ENCODE measurements at places on chromosomes 5 and 9.

- no peak for DNase-seq
Measured at GRCh38 chr5:6379246-6379645, 899 bp upstream of the MED10 start.

- DNase-seq, result no peak
Measured at GRCh38 chr9:14687042-14687719, 6.1 kb downstream of the ZDHHC21 start.

GRCh38 chr5:56466136-56466816 lies 233.1 kb upstream of the ANKRD55 start:
- no peak for DNase-seq

DNA sequence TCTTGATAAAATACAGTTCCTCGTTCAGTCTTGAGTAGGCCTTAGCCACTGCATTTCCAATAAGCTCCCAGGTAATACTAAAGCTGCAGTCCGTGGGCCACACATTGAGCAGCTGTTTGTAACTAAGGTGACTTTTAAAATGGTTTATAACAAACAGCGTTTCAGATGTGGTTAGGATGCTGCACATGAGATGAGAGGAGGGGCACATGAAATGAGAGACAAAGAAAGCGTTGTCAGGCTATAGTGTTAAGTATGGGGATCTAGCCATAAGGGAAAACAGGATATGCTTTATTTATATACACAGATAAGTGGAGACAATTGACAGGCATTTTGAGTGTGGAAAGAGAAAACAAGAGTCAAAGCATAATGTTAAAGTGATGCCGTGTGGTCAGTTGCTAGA lies 89.9 kb downstream of the PAM start:
- DNase-seq, result no peak

- DNase-seq, result no peak
Measured at GRCh38 chr5:163106098-163106497, 331.3 kb upstream of the CCNG1 start.

DNA sequence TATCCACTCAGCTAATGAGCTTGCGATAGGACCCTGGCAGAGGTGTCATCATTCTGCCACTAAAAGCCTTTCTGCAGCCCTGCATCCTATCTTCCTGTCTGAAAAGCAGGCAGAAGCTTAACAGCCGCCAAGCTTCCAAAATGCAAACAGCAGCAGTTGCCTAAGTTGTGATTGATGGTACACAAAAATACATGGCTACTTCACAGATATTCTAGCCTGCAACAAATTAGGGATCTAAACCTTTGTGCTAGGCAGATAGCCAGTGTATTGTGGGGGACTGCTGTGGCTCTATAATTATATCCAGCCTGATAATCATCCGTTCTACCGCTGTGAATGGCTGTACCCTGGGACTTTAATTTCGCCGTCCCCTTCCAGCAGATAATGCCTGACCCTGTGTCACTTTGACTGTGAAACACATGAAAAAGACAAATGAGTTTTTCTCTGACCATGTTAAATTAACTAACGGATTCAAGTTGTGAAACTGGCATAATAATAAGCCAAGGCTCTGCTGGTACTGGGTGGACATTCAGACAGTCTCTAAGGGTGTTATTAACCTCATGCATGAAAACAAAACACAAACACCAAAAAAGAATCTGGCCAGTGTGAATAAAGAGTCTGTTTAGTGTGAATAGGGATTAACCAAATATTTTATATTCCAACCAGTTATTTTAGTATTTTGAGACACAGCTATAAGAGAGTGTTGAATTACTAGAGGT lies 45.9 kb downstream of the SEMA6A start:
- no peak for DNase-seq

DNA sequence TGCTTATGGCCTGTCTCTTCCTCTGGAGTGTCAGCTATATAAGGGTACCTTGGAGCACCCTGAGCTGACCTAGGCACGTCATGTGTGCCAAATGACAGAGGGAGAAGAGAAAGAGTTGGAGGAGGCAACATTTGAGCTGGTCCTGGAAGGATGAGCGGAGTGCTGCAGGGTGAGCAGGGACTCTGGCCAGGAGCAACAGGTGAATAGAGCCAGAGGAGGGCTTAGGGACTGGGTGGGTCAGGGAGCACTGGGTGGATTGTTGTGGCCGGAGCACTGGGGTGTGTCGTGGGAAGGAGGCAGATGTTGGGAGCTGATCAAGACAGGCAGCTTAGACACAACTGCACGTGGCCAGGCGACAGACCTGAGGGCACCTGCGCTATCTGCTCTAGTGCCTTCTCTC lies 43.6 kb downstream of the TSPAN17 start:
- DNase-seq, result no peak

DNA sequence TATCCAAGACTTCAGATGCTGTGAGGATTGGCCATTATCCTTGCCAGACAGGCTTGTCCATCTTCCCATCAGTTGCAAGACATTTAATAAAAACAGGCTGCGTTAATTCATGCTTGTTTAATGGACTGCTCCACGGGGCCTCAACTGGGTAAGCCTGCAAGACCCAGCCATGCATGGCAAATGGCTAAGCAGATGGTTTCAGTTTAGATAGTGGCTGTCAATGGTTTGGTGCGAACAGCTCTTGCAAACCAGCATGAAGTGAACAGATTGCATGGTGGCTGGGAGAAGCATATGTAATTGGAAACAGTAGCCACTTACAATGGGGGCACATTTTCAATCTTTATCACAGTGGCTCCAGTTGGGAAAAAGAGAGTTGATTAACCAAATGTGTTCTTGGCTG lies 628.2 kb upstream of the KLF4 start:
- DNase-seq, result no peak

DNA sequence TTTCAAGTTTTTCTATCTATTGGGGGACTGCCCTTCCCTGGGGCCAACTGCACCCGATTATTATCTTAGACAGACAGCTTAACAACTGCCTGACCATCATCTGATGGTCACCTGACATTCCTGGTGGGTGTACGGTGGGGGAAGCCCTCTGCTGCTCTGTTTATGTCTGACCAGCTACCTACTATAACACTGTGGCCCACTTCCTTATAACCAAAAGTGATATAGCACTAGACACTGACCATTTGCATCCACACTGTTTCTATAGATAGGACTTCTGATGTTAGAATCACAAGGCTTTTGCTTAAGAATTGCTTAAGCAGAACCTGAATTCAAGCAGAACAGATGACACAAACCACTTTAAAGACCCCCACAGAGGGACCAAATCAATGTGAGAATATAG lies 110.5 kb upstream of the RAI14 start:
- no peak for DNase-seq

DNA sequence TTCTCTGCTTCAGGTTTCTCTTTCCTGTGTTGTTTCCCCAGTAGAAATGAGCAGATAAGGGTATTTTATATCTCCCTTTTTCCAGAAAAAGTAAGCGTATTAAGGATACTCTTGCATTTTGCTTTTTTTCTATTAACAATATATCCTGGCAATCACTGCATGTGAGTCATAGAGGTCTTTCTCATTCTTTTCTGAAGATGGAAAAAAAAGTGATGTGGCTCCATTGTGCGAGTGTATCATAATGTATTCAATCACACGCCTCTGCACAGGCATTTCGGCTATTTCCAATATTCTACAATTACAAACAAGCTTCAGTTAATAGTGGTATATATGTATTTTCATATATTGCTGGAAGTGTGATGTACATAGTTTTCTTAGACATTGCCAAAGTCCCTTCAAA lies 155.9 kb downstream of the MED27 start:
- no peak for DNase-seq

DNA sequence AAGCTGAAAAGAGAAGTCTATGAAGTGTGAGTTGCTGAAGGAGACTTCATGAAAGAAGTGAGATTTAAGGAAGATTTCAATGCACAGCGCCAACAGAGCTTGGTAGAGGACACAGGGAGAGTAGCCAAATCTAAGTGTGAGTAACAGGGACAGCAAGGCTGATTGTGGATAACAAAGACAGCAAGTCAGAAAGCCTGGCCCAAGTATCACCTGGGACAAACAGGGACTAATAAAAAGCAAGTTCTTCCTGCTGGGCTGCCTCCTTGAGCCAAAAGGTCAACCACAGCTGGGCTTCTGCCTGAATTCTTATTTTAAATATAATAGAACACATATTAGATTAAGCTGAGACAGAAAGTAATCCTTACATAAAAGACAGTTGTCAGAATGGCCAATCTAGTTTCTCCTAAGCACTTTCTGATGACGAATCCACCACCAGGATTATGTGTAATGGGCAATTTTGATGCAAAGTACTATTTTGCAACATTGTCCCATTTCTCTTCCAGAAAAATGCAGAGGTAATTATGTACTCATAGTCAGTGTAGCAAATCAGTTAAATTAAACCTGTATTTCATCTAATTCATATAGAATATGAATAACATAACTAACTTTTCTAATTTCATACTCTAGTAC lies 73.8 kb downstream of the MAPKAP1 start:
- DNase-seq, result no peak

DNA sequence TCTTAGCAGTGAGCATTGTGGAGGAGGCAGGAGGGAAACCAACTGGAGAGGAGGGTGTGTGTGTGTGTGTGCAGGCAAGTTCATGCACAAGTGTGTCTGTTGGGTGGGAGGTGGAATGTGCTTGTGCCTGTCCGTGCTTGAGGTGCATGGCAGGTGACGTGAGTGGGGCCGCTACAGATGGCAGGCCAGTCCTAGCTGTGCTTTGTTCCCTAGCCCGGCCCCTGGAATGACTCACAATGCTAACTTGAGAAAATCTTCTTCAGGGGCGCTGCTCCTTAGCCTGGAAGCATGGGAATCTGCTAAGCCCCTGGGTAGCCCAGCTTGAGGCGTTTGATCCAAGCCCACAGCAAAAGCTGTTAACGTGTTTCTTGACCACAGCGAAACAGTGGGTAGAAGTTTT lies 25.0 kb upstream of the DMRT2 start:
- DNase-seq, result no peak

- no peak for DNase-seq
Measured at GRCh38 chr9:88672874-88673689, 138.1 kb downstream of the NXNL2 start.

- DNase-seq, result no peak
Measured at GRCh38 chr5:32109236-32109635, 64.9 kb downstream of the GOLPH3 start.

- DNase-seq, result no peak
Measured at GRCh38 chr9:103361906-103362305, 366.8 kb downstream of the CYLC2 start.

GRCh38 chr9:32954642-32955041 lies 46.8 kb downstream of the APTX start:
- no peak for DNase-seq

DNA sequence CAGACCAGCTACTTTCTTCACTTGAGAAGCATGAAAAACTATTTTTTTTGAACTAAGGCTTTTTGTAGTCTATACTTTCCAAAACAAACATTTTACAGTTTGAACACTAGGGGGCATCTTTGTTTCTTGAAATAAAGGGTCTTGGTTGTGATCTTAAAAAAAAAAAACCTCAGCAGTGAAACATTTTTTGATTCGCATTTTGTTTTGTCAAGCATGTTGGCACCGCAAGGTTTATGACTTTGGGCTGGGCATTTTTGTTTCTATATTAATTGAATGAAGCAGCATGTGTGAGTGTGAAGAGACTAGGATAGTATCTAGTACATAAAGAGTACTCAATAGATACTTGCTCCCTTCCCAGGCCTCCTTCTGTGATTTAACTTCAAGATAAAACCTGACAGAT lies 31.6 kb upstream of the ACOT12 start:
- DNase-seq, result no peak

- DNase-seq, result no peak
Measured at GRCh38 chr9:7303907-7304626, 495.5 kb downstream of the DMAC1 start.

All from stimulated activated CD4-positive, alpha-beta T cell treated with anti-CD3 and anti-CD28 coated beads, Interleukin-12 subunit alpha, Interleukin-12 subunit beta, amount 100 ng/mL, for 4 hours (primary cell).